ENCODE measurements at places on chromosomes 7 and 10.

GRCh38 chr7:101743241-101743994 lies 74.0 kb upstream of the CUX1 start:
- no peak for DNase-seq

DNA sequence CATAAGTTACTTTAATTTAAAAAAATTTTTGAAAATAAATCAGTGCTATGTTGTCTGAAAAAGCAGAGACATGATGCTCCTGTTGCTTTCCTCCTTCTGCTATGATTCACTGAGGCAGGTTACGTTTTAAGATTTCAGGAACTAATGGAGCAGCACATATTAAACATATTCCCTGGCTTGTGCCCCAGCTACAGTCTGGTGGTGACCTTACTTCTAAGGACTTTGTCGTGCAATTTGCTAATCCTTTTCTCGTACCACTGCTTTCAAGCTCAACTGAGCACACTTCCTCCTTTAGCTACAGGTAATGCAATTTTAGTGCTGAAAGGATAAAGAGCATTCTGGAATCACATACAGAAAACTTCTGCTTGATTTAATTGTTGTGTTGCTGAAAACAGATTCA lies 16.2 kb upstream of the PRR15 start:
- no peak for DNase-seq

- DNase-seq = no peak
Measured at GRCh38 chr10:91271886-91272285, 51.4 kb downstream of the PCGF5 start.

GRCh38 chr7:138032186-138032585 lies 30.3 kb upstream of the CREB3L2 start:
- no peak for DNase-seq

- no peak for DNase-seq
Measured at GRCh38 chr7:70325509-70326101, 727.3 kb downstream of the AUTS2 start.

- DNase-seq = no peak
Measured at GRCh38 chr7:782718-783449, 49.4 kb upstream of the SUN1 start.

DNA sequence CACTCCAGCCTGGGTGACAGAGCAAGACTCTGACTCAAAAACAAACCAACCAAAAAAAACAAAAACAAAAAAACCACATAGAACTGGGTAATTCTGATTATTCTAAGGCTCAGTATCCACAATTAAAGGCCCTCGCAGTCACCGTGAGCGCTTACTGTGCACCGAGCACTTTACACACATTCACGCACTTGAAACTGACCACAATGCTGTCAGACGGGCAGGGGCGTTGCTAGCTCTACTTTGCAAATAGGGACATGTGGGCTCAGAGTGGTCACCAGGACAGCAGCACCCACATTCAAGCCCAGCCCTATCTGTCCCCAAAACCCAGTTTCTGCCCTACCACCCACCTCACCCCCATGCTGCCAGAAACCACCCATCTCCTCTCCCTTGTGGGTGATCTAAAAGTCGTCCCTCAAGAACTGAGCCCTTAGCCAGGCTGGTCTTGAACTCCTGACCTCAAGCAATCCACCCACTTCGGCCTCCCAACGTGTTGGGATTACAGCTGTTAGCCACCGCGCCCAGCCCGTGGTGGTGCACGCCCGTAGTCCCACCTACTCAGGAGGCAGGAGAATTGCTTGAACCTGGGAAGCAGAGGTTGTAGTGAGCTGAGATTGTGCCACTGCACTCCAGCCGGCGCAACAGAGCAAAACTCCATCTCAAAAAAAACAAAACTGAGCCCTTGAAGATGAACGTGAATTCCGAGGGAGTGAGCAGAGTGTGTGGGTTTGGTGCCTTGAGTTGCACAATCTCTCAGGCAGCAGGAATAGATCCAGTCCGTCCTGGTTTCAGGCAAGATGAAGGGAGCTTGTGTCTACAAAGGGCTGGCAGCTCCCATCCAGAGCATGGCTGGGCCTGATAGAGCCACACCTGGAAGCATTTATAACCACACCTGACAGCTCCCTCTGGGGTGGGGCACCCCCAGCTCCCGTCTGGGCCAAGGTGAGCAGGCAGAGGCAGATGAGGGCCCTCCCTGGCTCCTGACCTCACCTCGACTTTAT lies 5.4 kb upstream of the HSPB1 start:
- DNase-seq = no peak

- DNase-seq = no peak
Measured at GRCh38 chr10:116785867-116786266, 43.5 kb upstream of the HSPA12A start.

- peak; percentile 99 for DNase-seq
Measured at GRCh38 chr7:44082541-44083207, 344 bp upstream of the POLM start.

All from midbrain (tissue), 1 donor.